ENCODE measurements at places on chromosomes 7 and 10.

- DNase-seq = no peak
Measured at GRCh38 chr10:37439826-37440225, 314.4 kb downstream of the ANKRD30A start.

- no peak for DNase-seq
Measured at GRCh38 chr7:12570534-12571461, at the start of gene SCIN. Gene SCIN, plus strand, starts transcription at chr7:12570720. Its CDS starts 67 bp downstream, at chr7:12570787.

DNA sequence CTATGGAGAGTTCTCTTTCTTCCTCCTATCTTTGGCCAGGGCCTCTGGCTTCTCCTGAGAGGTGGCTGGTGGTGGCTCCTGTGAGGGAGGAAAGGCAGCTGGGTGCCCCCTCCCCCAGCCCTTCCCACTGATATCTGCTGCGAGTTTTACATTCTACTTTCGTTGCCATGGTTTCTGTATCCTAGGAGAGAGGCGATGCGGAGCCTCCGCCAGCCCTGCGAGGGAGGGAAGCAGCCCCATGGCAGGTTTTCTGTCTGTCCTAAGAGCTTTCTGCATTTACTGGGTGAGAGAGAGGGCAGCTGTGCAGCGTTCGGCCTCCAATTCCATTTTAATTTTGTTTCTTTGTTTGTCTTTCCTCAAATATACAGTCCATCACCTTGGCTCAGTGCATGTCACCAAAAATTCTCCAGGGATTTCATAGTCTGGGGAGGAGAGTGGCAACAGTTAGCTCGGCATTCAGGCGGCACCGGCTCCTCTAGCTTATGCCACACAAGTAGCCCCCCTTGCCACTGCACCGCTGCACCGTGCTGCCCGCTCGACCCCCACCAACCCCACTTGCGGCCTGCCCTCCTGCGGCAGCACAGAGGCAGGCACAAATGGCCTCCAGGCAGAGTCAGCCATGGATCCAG lies 20.4 kb downstream of the DNAJB12 start:
- peak; percentile 90 for DNase-seq

GRCh38 chr7:130481898-130482297 lies 10.0 kb upstream of the MEST start:
- no peak for DNase-seq

DNA sequence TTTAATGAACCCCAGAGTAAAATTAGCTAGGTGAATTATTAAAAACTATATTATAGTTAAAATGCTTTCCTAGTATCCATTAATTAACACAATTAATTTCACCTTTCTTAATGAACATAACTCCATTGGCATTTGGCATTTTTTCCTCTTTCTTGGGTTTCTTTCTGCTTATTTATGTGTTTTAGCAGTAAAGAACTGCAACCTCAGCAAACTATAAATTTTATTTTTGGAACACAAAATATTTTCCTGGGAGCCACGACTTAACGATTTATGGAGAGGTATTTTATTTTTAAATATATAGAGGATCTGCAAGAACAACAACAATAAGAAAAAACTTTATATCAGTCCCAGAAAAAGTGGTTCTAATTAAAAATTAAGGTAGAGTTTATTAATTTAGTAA lies 447.4 kb upstream of the ETV1 start:
- no peak for DNase-seq

Measured in NCI-H1105 treated with DMSO at 0.1 percent for 48 hours (cell line).